DMS 273 treated with DMSO at 0.1 percent for 48 hours (cell line): ENCODE measurements at places on chromosomes 7 and 10.

- no peak for DNase-seq
Observed at GRCh38 chr10:125038637-125039036, 96.7 kb downstream of the ZRANB1 start.

DNA sequence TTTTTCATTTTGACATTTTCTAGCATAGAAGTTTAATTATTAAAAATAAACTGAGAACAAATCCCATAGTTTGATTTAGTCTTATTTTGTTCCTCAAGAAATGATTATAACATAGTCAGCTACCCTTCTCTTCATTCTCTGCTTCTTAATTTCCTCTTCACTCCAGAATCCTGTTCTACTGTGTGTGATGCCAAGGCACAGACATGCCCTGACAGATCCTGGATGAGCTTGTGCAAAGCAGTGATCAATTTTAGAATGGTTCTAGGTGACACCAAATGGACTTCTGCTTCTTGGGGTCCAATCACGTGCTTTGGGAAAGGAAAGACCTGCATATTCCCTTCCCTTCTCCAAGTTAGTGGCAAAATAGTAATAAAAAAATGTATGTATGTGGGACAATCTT, 665.6 kb downstream of the MAGI2 start:
- no peak for DNase-seq

GRCh38 chr10:116511365-116511764, 34.4 kb upstream of the PNLIP start:
- DNase-seq: no peak

GRCh38 chr7:95933618-95934017, 161.3 kb downstream of the DYNC1I1 start:
- no peak for DNase-seq

GRCh38 chr10:490891-491571, 198.4 kb downstream of the DIP2C start:
- no peak for DNase-seq

GRCh38 chr7:36085096-36085495, 68.0 kb upstream of the EEPD1 start:
- no peak for DNase-seq
